ENCODE measurements at places on chromosomes 6 and 20. TPM values are rescaled to one million over a fixed set of nuclear protein-coding genes. Genes with fewer than 3 reads are reported as not detected.

The BACH2 gene
- total RNA-seq: 30.3 TPM

The C20orf144 gene
- 0.30 TPM for total RNA-seq

The CYP24A1 gene
- not detected for total RNA-seq

The DEFB119 gene
- not detected for total RNA-seq

The ANKRD6 gene
- total RNA-seq: 4.2 TPM

The SAMHD1 gene
- total RNA-seq: 272 TPM

The SNAP25 gene
- total RNA-seq: 0.23 TPM

The AIF1 gene
- 11.3 TPM for total RNA-seq

The PM20D2 gene
- 5.5 TPM for total RNA-seq

The IPCEF1 gene
- total RNA-seq: 20.3 TPM

The EMILIN3 gene
- total RNA-seq: not detected

The TRIM10 gene
- total RNA-seq: 0.08 TPM

The TRAPPC3L gene
- total RNA-seq: not detected

The PHACTR3 gene
- not detected for total RNA-seq

The ANKRD66 gene
- total RNA-seq: not detected

The MUCL3 gene
- not detected for total RNA-seq

The MUC21 gene
- not detected for total RNA-seq

The VSTM2L gene
- total RNA-seq: 0.20 TPM

The ZNF311 gene
- 0.65 TPM for total RNA-seq

The RBM24 gene
- total RNA-seq: not detected

The SUMO4 gene
- 8.5 TPM for total RNA-seq

The RAD21L1 gene
- total RNA-seq: not detected

The PLCB4 gene
- not detected for total RNA-seq

The C6orf141 gene
- 0.48 TPM for total RNA-seq

The WDR27 gene
- total RNA-seq: 24.9 TPM

The OR2B6 gene
- total RNA-seq: not detected

The ENPP4 gene
- 9.4 TPM for total RNA-seq

The ZNF165 gene
- total RNA-seq: 0.50 TPM

The COL19A1 gene
- total RNA-seq: 0.03 TPM

The BFSP1 gene
- 3.2 TPM for total RNA-seq

The CAGE1 gene
- total RNA-seq: not detected

The CCHCR1 gene
- total RNA-seq: 36.1 TPM

The THEMIS gene
- total RNA-seq: 68.2 TPM

The COL20A1 gene
- total RNA-seq: not detected

The ME1 gene
- 0.13 TPM for total RNA-seq

The GRM4 gene
- total RNA-seq: not detected

The GTSF1L gene
- total RNA-seq: not detected

The SLC22A2 gene
- not detected for total RNA-seq

The FAM217B gene
- 26.5 TPM for total RNA-seq

The SEMG1 gene
- not detected for total RNA-seq

The RNF182 gene
- total RNA-seq: not detected

The NKAIN2 gene
- not detected for total RNA-seq

The CCM2L gene
- not detected for total RNA-seq

The KIAA1755 gene
- not detected for total RNA-seq

The EGFL8 gene
- total RNA-seq: 5.1 TPM

The NTSR1 gene
- not detected for total RNA-seq

The CST5 gene
- not detected for total RNA-seq

The DNAH8 gene
- 0.05 TPM for total RNA-seq

The PTCHD4 gene
- total RNA-seq: not detected

The LY6G6C gene
- not detected for total RNA-seq

The TMEM151B gene
- not detected for total RNA-seq

The KCNK5 gene
- total RNA-seq: 9.2 TPM

The OLIG3 gene
- 0.45 TPM for total RNA-seq

The GABRR2 gene
- 0.78 TPM for total RNA-seq

The PXT1 gene
- not detected for total RNA-seq

The SPATA2 gene
- 9.0 TPM for total RNA-seq

The SLC24A3 gene
- not detected for total RNA-seq
